ENCODE measurements at places on chromosomes 6 and 20.

DNA sequence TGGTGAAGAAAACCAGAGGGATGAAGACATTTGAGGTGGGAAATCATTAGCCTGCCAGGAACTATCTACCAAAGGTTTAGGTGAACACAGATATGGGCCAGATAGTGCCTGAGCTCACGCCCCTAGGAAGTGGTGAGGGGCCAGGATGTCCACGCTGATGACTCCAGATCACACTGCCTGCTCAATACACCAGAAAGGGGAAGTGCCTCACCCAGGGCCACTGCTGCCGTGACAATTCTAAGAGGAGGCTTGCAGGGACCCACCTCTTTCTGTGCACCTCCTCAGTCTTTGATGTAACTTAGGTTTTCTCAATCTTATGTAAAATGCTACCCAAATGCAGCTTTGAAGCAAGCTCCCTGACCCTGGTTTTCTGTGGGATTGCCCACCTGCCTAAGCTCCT, 5.4 kb upstream of the RAB44 start:
- DNase-seq, result no peak

GRCh38 chr20:615514-615913, 5.4 kb upstream of the TCF15 start:
- DNase-seq, result no peak

- DNase-seq, result peak; percentile 78
Measured at GRCh38 chr20:43949741-43950618, 35.3 kb downstream of the TOX2 start.

GRCh38 chr6:40755749-40756452, 168.7 kb upstream of the LRFN2 start:
- DNase-seq, result no peak

DNA sequence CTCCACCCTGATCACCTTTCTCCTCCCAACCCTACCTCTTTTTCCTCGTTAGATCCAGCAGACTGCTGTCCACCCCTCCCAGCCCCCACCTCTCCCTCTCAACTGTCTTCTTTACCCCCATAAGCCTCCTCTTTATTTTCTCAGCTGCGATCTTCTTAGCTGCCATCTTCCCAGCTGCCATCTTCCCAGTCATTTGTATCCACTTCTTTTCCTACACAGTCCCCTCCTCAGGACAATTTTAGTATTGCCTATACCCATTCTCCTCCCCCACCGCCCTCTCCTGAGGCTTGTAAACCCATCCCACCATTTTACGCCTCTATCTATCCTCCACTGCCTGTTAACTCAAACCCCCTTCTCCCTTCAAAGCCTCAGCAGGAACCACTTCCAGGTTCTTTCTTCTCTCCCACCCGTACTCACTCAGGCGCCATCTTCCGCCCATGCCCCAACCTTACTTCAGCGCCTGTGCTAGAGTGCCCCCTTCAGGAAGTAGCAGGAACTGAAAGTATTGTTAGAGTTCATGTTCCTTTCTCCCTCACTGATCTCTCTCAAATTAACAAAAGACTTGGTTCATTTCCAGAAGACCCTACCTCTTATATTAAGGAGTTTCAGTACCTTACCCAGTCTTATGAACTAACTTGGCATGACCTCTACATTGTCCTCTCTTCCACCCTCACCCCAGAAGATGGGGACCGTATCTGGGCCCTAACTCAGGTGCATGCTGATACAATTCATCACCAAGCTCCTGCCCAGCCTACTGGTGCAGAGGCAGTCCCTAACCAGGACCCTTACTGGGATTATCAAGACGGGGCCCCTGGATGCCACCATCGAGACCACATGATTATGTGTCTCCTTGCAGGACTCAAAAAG, 236.0 kb downstream of the ADGRG6 start:
- no peak for DNase-seq

GRCh38 chr20:62706857-62707256, 1.8 kb upstream of the NTSR1 start:
- DNase-seq, result no peak

DNA sequence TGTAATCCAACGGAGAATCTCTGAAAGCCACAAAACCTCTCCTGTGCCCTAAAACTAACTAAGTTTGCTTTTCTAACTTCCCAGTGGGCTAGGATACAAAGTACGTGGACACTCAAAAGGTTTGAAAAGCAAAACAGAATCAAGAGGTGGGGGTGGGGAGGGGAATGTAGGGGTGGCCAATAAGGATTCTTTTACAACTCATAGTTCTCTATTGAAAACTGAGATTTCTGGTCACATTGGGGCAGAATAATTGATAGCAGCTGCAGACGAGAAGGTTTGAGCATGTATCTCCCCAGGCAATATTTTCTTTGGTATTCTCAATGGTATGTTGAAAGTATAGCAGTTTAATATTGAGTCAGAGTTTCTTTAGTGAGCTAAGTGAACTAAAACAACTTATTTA, 376.7 kb upstream of the CITED2 start:
- no peak for DNase-seq

DNA sequence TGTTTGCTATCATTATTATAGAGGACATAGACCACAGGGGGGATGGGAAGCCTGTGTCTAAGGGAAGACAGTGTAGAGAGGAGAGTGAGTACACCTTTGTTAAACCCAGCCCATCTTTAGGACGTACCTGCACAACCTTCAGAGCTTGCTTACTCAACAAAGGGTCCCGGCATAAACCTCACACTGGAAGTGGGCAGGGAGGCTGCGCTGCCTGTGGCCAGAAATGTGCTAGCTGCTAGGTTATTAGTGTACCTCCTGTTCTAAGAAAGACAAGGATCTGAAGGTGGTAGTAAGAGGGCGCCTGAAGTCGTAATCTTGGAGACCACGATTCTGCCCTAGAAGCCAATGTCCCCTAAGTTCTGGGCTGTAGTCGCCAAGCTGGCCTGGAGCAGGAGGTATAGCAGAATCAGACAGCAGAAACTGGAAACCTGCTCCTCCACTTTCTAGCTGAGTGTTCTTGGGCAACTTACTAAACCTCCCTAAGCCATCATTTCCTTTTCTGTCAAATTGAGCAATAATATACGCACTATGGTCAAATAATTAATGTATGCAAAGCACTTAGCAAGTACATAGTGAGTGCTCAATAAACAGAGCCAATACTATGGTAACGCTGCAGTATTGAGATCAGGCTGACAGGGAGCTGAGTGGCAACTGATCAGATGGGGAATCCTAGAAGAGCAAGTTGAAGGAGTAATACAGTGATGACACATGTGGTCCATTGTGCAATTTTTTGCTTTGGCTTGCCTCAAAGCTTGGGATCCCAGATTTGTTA, 16.8 kb upstream of the AKIRIN2 start:
- DNase-seq, result no peak

DNA sequence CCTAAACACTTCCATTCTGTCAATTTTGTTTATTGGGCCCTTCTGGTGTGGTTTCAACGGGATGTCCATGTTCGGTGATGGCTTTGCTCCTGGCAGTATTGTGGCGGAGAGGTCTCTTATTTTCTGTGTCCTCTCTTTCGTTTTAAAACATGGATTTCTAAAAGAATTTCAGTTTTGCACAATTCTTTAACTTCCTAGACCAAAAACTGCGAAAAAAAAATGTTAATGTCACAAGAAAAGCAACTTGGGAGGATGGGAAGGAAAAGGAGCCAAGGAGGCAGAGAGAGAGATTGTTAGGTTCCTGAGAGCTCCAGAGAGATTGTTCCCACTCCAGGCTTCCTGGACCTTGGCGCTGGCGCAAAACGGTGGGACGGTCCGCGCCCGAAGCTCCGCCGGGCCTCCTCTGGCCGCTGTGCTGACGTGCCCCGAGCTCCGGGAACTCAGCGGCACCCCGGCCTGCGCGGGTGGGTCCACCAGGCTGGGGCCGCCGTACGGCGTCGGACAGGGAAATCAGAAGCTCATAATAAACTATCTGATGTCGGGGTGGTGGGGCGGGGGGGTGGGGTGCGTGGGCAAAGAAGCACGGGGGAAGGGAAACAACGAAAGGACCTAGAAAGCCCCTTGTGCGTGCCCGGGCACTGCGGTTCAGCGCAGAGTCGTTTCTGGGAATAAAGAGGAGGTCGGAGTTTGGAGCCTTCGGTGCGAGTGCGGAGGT, 951 bp upstream of the OLIG3 start:
- DNase-seq, result no peak

- no peak for DNase-seq
Measured at GRCh38 chr20:40502576-40502975, 186.5 kb downstream of the MAFB start.

DNA sequence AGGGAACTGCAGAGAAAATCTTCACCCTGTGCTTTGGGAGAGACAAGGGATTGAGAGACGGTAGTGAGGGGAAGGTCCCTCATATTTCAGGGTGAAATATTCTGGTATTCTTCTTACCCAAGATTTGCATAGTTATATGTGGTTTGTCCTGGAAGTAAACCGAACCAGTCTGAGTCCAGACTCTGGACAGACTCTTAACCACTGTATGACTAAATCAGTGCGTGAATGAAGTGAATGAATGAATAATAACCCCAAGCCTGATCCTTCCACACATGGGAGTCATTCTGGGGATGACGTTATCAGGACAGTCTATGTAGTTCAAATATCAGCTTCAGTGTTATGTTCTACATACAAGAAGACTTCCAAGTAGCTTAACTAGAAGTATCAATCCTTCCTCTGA, 690.7 kb downstream of the KIF16B start:
- no peak for DNase-seq

GRCh38 chr6:163888030-163888819, 473.7 kb downstream of the QKI start:
- DNase-seq, result no peak

- DNase-seq, result no peak
Measured at GRCh38 chr20:53100476-53100911, 128.3 kb downstream of the TSHZ2 start.

GRCh38 chr6:75480425-75480824, 13.2 kb downstream of the FILIP1 start:
- DNase-seq, result no peak

DNA sequence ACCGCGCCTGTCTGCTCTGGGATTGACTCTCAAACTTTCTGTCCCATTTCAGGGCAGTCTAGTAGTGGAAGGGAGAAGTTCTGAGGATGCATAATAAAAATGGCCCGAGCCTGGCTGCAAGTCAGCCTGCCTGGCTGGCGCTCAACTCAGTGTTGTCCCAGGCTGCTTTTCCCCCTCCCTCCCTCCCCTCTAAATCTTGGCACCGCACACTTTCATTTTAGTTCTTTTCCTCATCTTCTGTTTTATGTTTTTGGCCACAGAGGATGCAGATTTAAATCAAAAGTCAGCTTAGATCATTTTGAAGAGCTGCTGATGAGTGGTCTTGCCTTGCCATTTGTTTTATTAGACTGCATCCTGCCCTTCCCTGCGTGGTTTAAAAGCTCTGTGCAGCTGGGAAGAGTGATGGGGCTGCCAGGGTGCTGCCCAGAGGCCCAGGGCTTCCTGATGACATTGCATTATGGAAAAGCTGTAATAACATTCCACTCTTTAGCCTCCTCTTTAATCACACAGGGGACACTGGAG, 6.5 kb upstream of the UQCC2 start:
- no peak for DNase-seq

- DNase-seq, result no peak
Measured at GRCh38 chr6:57190140-57190539, 18.0 kb downstream of the BAG2 start.

DNA sequence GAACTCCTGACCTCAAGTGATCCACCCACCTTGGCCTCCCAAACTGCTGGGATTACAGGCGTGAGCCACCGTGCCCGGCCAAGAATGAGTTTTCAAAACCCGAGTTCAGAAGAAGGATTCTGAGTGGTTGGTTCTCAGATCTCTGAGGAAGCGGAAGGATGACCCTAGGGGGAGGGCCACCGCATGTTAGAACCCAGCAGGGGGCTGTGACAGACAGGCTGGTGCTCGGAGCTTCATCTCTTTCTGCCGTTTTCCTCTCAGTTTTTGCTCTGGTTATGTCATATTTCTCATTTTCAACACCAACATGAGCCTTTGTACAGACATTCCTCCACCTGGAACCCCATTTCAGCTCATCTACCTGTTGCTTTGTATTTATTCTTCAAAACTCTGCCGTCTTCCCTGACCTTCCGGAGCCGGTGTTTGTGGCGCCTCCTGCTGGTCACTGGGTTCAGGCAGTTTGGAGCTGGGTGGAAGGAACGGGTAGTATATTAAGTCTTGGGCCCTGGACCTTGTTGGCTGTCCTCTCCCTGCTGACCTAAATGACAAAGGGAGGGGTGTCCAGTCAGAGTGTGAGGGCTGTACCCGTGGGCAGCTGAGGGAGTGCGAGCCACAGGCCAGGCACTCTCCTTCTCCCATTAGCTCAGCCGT, at the start of gene DEFB123:
Gene DEFB123 (plus strand): TSS at position 621 of the 648 bp plus-strand sequence. CDS start 67 bp downstream, outside the sequence.
- no peak for DNase-seq

GRCh38 chr6:18447552-18447951, 60.4 kb downstream of the RNF144B start:
- no peak for DNase-seq

- no peak for DNase-seq
Measured at GRCh38 chr20:14331646-14332045, 5.8 kb downstream of the FLRT3 start.

GRCh38 chr6:133288662-133289061, 47.5 kb downstream of the EYA4 start:
- DNase-seq, result no peak
